ENCODE measurements at places on chromosomes 2 and 18.

DNA sequence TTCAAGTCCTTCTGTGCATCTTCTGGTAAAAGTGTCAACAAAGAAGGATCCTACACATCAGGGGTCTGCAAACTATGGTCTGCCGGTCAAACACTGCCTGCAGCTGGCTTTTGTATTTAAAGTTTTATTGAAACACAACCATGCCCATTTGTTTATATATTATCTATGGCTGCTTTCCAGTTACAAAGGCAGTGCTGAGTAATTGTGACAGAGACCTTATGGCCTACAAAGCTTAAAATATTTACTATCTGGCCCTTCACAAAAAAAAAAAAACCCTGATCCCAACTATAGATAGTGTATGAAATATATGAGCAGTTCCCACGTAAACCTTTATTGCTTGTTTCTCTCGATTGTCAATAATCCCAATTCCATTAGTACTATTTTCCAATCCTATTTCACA lies 101.4 kb downstream of the RBMS1 start:
- DNase-seq = no peak

DNA sequence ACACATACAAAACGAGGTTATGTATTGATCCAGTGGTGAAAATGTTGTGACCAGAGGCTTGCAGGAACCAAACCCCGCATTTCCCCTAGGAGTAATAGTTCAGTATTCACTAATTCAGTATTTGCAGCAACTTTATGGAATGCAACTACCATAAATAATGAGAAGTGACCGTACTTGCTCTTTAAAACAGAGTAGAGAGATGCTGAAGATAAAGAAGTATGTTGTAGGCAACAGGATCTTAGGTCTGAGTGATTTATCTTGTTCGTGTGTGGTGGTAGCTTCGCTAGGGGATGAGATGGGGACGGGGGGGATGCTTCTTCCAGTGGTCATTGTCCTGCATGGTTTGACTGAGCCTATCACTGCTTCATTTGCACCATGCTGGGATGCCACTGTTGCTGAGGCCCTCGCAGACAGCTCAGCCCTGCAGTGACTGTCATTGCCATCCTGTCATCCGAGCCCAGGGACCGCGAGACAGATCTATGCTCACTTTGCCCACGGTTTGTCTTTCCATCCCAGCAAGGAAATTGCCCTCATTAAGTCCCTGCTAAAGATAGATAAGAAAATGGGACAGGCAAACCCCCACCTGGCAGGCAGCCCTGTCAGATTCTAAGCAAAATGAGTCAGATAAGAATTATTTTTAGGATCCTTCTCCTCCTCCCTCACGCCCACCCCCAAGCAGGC lies 181.3 kb downstream of the CTIF start:
- DNase-seq = no peak

DNA sequence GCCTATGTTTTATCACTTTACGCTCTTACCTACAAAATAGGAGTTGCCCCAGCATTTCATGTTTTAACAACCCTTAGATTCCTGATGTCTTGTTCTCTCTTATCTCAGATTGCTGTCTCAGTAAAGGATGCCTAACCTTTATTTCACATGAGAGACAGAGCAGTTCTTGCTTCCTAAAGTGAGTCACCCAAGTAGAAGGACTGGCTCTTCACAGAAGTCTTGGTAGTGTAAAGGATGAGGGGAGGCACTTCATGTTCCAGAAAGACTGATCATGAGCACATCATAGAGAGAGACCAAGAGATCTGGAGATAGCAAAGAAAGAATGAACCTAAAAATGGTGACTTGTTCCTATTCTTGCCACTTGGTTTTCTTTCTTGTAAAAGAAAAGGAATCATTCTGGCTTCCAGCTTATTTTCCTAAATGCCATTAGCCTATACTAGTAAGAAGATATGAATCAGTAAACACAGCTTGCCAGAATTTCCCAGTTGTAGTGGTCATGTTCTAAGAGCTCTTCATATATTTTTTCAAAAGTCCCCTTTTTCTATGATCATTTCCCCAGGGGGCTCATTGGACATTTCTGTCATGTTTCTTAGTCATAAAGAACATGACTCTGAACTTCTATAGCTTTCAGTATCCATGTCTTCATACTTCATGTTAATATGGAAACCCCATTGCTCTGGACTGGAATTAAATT lies 54.9 kb downstream of the MAPRE2 start:
- DNase-seq = no peak

- no peak for DNase-seq
Measured at GRCh38 chr2:230956827-230957755, 32.0 kb upstream of the GPR55 start.

- no peak for DNase-seq
Measured at GRCh38 chr18:4987452-4988405, 209.3 kb downstream of the AKAIN1 start.

GRCh38 chr2:234218266-234219045 lies 168.0 kb downstream of the SPP2 start:
- DNase-seq = no peak

GRCh38 chr18:68568364-68569155 lies 146.3 kb downstream of the TMX3 start:
- DNase-seq = no peak

DNA sequence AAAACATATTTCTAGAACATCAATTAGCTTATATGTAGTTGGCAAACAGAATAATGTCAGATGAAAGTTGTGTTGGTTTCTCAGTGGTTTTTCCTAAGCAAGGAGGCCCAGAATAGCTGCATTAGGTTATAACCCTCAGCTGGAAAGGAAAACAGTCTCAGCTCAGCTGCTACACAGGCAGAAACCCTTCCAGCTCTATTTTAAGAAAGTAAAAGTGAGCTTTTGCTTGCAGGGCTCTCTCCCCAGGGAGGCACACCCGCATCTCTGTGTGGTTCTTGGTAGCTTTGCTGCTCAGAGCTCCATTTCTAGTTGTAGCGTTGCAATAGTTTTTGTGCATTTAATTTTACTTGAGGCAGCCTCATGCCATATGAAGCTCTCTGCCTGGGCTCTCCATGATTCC lies 54.6 kb downstream of the PIKFYVE start:
- DNase-seq = peak; percentile 57

GRCh38 chr2:73266061-73266901 lies 18.0 kb downstream of the FBXO41 start:
- no peak for DNase-seq

- DNase-seq = no peak
Measured at GRCh38 chr18:69626643-69627242, 226.1 kb downstream of the DOK6 start.

DNA sequence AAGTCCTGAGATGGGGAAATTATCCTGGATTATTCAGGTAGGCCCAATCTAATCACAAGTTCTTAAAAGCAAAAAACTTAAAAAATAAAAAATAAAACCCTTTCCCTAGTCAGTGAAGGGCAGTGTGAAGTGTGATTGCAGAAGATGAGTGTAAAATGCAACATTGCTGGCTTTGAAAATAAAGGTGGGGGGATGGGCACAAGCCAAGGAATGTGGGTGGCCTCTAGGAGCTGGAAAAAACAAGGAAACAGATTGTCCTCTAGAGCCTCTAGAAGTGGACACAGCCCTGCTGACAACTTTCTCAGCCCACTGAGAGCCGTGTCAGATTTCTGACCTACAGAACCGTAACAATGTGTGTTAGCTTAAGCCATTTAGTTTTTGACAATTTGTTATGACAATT lies 184.3 kb upstream of the HNRNPA3 start:
- DNase-seq = no peak

DNA sequence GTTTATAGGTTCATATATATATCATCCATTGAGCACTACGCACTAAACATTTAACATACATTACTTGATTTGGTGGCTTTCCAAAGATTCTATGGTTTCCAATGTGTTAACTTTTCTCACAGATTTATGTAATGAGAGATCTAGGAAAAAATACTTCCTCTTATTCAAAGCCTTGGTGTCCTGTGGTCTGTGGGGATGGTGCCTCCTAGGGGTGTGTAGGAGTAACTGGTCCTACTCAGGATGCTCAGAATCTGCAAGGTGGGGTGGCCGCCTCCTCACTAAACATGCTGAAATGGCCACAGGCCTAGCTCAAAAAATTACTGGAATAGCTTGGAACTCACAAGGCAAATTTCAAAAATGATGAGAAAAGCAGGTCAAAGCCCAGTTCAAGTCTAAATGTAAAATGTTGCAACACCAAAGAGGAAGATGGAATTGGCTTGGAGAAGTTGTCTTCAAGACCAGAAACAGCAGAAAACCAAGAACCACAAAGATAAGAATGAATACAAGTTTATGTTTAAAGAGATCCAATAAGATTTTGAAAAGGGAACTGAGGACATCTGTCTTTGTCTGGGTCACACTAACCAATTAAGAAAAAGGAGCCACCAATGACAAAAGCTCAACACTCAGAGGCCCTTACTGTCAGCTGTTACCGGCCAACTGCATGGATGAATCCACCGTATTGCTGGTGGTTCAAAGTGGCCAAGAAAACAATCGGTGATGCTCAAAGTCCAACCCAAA lies 11.5 kb downstream of the GPR55 start:
- DNase-seq = peak; percentile 41

DNA sequence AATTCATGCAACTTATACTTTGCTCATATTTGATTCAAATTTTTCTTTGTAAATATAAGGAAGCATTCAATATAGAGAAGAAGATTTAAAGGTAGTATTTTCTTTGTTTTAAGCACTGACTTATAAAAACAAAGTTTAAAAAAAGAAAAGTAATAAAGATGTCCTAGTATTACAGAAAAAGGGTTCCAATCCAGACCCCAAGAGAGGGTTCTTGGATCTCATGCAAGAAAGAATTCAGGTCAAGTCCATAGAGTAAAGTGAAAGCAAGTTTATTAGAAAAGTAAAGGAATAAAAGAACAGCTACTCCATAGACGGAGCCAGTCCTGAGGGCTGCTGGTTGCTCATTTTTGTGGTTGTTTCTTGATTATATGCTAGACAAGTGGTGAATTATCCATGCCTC lies 267.9 kb downstream of the CTNNA2 start:
- no peak for DNase-seq

DNA sequence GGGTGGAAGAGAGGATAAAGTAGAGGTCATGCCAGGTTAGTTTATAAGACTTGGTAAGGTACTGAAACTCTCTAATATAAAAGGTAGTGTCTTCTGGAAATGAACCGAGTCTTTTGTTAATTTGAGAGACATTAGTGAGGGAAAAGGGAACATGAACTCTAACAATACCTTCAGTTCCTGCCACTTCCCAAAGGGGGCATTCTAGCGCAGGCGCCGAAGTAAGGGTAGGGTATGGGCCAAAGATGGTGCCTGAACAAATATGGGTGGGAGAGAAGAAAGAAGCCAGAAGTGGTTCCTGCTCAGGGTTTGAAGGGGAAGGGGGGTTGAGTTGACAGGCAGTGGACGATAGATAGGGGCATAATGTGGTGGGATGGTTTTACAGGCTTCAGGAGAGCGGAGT lies 10.1 kb upstream of the REG1B start:
- DNase-seq = no peak

GRCh38 chr18:56637711-56638231 lies 621 bp downstream of the TXNL1 start:
- DNase-seq = peak; percentile 64

- DNase-seq = no peak
Measured at GRCh38 chr2:172329774-172330671, 97.4 kb upstream of the ITGA6 start.

- DNase-seq = peak; percentile 47
Measured at GRCh38 chr2:224611938-224612337, 26.8 kb upstream of the CUL3 start.

DNA sequence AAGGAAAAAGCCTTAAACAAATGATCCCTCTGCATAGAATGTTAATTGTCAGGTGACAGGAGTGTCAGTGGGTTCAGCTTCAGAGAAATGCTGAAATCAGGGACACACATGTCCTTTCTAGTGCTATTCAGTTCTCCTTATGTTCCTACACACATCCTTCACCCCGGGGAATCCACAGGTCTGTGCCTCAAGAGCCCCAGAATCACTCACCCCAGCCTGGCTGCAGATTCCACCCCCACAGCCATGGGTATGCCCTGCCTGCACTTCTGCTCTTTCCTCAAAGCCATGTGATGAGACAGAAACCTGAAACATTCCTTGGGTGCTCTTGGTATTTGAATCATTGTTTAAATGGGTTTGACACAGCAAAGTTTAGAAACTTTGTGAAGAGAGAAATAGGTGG lies 27.4 kb upstream of the FZD7 start:
- no peak for DNase-seq

- DNase-seq = no peak
Measured at GRCh38 chr18:45785134-45785533, 40.3 kb upstream of the SIGLEC15 start.

GRCh38 chr2:128315829-128316776 lies 2.6 kb downstream of the HS6ST1 start:
- DNase-seq = no peak

- DNase-seq = no peak
Measured at GRCh38 chr18:59150236-59150635, 10.6 kb downstream of the SEC11C start.

GRCh38 chr2:64015391-64015790 lies 3.8 kb downstream of the VPS54 start:
- DNase-seq = no peak

- no peak for DNase-seq
Measured at GRCh38 chr2:40189881-40190280, 262.0 kb downstream of the SLC8A1 start.

DNA sequence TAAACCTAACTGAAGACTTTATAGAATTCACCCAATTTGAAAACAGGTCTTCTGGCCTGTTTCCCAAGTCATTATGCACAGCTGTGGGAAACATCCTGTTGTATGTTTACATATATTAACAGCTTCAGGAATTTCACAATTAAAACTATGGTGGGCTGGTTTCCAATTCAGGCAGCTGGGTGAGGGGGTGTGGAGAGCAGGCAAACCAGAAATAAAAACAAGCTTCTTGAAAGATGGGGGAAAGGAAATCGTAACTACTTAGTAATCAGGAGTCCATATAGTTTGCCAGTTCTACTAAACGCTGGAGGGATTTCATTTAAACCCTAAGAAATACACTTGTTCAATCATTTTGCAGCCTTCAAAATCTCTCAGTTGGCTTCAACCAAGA lies 22.8 kb downstream of the ATP8B1 start:
- no peak for DNase-seq

- no peak for DNase-seq
Measured at GRCh38 chr2:117942551-117942950, 71.3 kb downstream of the CCDC93 start.

GRCh38 chr18:53682796-53683195 lies 541.7 kb downstream of the MBD2 start:
- DNase-seq = no peak

GRCh38 chr2:232464544-232464885 lies 8.6 kb downstream of the ALPI start:
- DNase-seq = no peak

DNA sequence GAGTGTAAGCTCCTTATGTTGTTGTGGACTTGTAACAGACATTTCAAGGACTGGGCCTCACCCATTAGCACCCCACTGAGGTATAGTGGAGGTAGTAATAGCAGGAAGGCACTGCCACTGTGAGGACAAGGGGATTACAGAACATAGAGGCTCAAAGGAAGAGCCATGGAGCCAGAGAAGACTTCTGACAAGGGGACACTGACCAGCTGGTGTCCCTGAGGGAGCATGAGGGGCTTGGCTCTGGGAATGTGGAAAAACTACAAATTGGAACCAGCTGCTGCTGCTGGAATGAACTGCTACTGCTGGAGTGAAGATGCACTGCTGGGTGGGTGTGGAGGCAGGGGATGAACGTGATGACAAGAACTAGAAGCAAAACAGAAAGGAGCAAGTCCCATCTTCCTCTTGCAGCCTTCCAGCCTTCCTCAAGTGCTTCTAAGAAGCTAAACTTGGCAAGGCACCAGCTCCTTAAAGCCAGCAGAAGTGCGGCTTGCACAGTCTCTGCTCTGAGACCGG lies 167.3 kb upstream of the NOSTRIN start:
- no peak for DNase-seq
